A549 treated with DMSO at 1 μM for 4 hours (cell line): ENCODE measurements at places on chromosomes 11 and 22. TPM values are rescaled to one million over a fixed set of nuclear protein-coding genes. Genes with fewer than 3 reads are reported as not detected.

The OR8A1 gene
- not detected in 5 replicates for total RNA-seq

The CEP126 gene
- 1.9 to 5.3 TPM (median 3.4 TPM) in 5 replicates for total RNA-seq

The APOL6 gene
- total RNA-seq, result 2.2 to 2.9 TPM (median 2.3 TPM) in 5 replicates

The SEPTIN5 gene
- total RNA-seq, result 6.4 to 10.3 TPM (median 7.8 TPM) in 5 replicates

The MS4A7 gene
- total RNA-seq, result not detected in 5 replicates

The DDTL gene
- total RNA-seq, result 1.6 to 1.9 TPM (median 1.7 TPM) in 5 replicates

The CABP4 gene
- total RNA-seq, result not detected in 5 replicates

The ARHGAP8 gene
- 1.4 to 2.6 TPM (median 2.1 TPM) in 5 replicates for total RNA-seq

The NAV2 gene
- total RNA-seq, result 18.8 to 27.0 TPM (median 22.9 TPM) in 5 replicates

The EMID1 gene
- 0.28 to 0.33 TPM (median 0.31 TPM) in 5 replicates for total RNA-seq

The OR10A5 gene
- total RNA-seq, result not detected in 5 replicates

The PGA5 gene
- total RNA-seq, result 0.10 TPM in 1 of 5 replicates, not detected in the others

The XKR3 gene
- total RNA-seq, result not detected in 5 replicates

The CHRM1 gene
- 0.03 to 0.11 TPM (median 0.04 TPM) in 3 of 5 replicates, not detected in the others for total RNA-seq

The CELF1 gene
- 46.6 to 62.8 TPM (median 54.7 TPM) in 5 replicates for total RNA-seq

The SLC22A12 gene
- not detected in 5 replicates for total RNA-seq

The MS4A15 gene
- not detected in 5 replicates for total RNA-seq

The ARSA gene
- 19.5 to 24.0 TPM (median 21.0 TPM) in 5 replicates for total RNA-seq

The BID gene
- 53.3 to 78.7 TPM (median 73.6 TPM) in 5 replicates for total RNA-seq

The FAM180B gene
- total RNA-seq, result 0.07 TPM in 1 of 5 replicates, not detected in the others

The MIAT gene
- 0.29 to 0.56 TPM (median 0.39 TPM) in 5 replicates for total RNA-seq

The CNIH2 gene
- total RNA-seq, result 1.1 to 2.6 TPM (median 2.2 TPM) in 5 replicates

The OR52I1 gene
- total RNA-seq, result not detected in 5 replicates

The WNT11 gene
- total RNA-seq, result 0.88 to 1.4 TPM (median 1.2 TPM) in 5 replicates

The SLC5A1 gene
- 0.04 to 0.08 TPM in 2 of 5 replicates, not detected in the others for total RNA-seq

The MMP13 gene
- 0.05 TPM in 1 of 5 replicates, not detected in the others for total RNA-seq

The APLNR gene
- 0.06 to 0.20 TPM (median 0.11 TPM) in 5 replicates for total RNA-seq

The TIRAP gene
- total RNA-seq, result 6.7 to 8.4 TPM (median 7.9 TPM) in 5 replicates

The KRTAP5-8 gene
- not detected in 5 replicates for total RNA-seq

The POU2AF2 gene
- not detected in 5 replicates for total RNA-seq

The ZNF70 gene
- 0.99 to 1.3 TPM (median 1.2 TPM) in 5 replicates for total RNA-seq

The LMO2 gene
- 0.44 to 0.85 TPM (median 0.51 TPM) in 5 replicates for total RNA-seq

The TUB gene
- 6.9 to 9.0 TPM (median 8.9 TPM) in 5 replicates for total RNA-seq

The DRD4 gene
- total RNA-seq, result 0.17 to 0.43 TPM (median 0.24 TPM) in 5 replicates

The UBQLN3 gene
- not detected in 5 replicates for total RNA-seq

The NXPE2 gene
- not detected in 5 replicates for total RNA-seq

The CHCHD10 gene
- 84.1 to 177 TPM (median 168 TPM) in 5 replicates for total RNA-seq

The MPPED1 gene
- total RNA-seq, result not detected in 5 replicates

The BDNF gene
- 7.2 to 10.3 TPM (median 9.3 TPM) in 5 replicates for total RNA-seq
